ENCODE measurements at places on chromosomes 3 and 15. TPM values are rescaled to one million over a fixed set of nuclear protein-coding genes. Genes with fewer than 3 reads are reported as not detected.

MUC20 gene
- polyA plus RNA-seq = 20.4 TPM

SUCLG2 gene
- polyA plus RNA-seq = 64.8 TPM

DUOX1 gene
- 9.1 TPM for polyA plus RNA-seq

CPEB1 gene
- polyA plus RNA-seq = 3.2 TPM
